Right lung (tissue), 10 donors: ENCODE measurements at places on chromosomes 3 and 15. TPM values are rescaled to one million over a fixed set of nuclear protein-coding genes. Genes with fewer than 3 reads are reported as not detected.

GRCh38 chr15:66566963-66567531 is 1.2 kb upstream of the LCTL start:
- DNase-seq: peak; percentile 41

- DNase-seq: no peak
Observed at GRCh38 chr3:29763115-29763514, 482.2 kb downstream of the RBMS3 start.

- no peak for DNase-seq
Observed at GRCh38 chr15:25596644-25597562, 158.1 kb upstream of the UBE3A start.

DNA sequence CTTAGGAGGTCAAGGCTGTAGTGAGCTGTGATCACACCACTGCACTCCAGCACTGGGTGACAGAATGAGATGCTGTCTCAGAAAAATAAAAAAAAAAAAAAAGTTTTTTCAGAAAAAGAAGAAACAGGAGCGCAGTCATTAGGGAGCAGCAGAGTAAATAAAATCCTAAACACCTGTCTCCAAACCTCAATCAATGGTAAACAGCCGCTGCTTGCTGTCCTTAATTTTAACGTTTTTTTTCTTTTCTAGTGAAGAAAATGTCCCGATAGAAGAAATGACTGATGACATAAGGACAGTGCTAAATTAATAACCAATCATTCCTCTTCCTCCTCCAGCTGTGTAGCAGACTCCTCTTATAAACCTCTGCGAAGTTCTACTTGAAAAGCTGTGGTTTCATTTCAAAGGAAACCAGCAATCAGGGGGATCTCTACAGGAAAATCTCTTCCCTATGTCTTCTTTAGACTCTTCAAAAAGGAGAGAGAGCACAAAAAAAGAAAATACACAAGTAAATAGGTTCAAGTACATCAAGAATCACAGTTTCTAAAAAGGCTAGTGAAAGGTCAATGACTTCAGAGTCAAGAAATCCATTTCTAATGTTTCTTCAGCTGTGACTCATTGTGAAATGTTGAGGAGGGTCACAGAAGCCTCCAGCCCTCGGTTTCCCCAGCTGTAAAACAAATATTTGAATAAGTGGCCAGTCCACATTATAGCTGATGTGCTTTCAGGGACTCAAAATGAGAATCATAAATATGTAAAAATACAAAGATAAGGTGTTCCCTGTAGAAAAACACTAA is 127.6 kb downstream of the TMCO5A start:
- no peak for DNase-seq

- DNase-seq: no peak
Observed at GRCh38 chr15:79209116-79209515, 73.4 kb upstream of the ANKRD34C start.

DNA sequence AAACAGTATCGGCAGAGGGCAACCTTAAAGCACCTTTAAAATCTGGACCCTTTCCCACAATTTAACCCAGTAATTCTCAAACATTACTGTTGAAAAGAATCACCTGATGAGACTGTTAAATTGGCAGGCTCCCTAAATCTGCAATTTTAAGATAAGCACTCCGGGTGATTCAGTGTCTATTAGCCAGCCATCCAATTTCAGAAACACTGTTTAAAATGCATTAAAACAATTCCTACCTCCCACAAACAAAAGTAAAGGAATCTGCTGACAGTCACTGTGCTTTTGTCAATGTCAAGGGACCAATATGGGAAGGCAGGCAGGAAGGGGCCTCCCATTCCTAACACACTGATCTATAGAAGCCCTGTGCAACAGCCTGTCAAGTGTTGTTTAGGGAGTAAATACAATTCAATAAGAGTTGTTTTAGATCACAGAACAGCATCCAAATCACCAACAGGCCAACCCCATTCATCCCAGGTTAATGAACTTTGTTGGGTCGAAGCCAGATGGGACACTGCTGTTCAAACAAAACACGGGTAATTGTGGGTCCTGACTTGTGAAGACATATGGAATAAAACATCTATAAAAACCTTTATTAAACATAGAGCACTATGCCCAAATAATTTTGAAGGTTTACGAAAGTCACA is 21.4 kb downstream of the SIAH2 start:
- DNase-seq: no peak

GRCh38 chr3:5411786-5412185 is 224.3 kb downstream of the EDEM1 start:
- DNase-seq: no peak

- peak; percentile 51 for DNase-seq
Observed at GRCh38 chr15:85702321-85703101, 92.2 kb downstream of the KLHL25 start.

DNA sequence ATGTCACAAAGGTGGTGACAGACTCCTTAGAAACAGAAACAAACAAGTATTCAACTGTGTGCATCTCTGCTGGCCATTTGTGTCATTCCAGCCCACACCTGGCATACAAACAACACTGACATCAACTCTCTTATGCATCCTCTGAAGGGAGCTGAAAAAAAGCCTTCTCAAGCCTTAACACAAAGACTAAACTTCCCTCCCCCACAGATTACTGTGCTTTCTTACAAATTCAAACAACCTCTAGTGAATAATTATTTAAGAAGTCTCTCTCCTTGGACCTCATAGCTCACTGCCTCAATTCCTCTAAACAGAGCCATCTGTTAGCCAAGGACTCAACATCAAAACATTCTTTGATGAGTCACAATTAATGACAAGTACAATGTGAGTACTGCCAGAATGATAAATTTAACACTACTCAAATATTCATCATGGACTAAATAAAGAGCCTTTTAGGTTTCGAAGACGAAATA is 132.1 kb downstream of the WDR76 start:
- no peak for DNase-seq

DNA sequence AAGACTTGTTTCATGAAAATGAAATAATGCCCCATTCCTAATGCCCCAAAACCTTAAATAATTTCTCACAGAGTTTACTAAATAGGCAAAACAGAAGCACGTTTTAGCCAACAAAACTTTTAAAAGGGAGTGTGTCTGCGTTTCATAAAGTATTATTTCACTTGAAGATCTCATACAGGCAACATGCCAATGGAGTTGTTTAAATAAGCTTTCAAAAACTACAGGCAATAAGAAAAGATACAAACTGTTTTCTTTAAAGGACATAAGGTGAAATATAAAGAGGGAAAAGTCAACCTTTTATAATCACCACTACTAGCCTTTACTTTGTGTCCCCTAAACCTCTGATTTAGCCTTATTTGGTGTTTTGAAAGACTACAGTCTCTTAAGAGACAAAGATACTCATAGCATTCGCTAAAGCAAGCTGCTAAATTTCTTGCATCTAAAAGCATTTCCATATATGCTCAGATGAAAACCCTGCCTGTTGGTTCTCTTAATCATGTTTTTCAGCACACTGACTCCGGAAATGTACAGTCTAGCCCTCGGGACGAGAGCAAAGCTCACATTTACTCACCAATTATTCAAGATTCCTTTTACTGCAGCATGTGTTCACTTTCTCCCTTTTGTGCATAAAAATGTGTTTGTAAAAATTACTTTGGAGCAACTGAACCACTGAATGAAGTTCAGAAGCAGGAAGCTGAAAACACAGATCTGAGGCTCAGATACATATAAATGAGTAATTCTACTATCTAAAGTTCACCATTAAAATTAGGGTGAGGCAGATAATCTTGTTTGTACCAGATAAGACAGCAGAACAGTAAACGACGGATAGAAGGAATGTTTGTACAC is 119.0 kb downstream of the GOLIM4 start:
- DNase-seq: peak; percentile 12

Gene SGO1
- 7.0 TPM for polyA plus RNA-seq

Gene SCG5
- polyA plus RNA-seq: 7.2 TPM

Gene SPG21
- polyA plus RNA-seq: 98.3 TPM

Gene SEMA3F
- 56.5 TPM for polyA plus RNA-seq
